Bronchial epithelial cell (primary cell): ENCODE measurements at places on chromosomes 2 and 18. TPM values are rescaled to one million over a fixed set of nuclear protein-coding genes. Genes with fewer than 3 reads are reported as not detected.

DNA sequence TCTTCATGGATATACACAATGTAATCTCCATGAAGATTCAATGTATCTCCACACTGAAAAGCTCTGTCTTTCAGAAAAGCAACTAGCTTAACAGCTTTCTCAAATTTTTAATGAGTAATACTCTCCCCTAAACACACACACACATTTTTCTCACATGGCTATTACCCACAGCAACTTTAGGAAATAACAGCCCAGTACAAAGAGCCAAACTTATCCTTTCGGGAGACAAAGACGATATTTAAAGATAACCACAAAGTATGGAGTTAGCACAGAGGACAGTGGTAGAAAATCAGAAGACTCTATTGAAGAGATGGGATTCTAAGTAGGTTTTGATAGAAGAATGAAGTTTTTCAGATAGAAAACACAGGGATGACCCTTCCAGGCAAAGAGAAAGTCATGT lies 394.9 kb upstream of the TRIB2 start:
- no peak for DNase-seq

Gene ATAD2B
- 8.7 and 11.8 TPM in 2 replicates for total RNA-seq

Gene YPEL5
- total RNA-seq = 84.2 and 113 TPM in 2 replicates

DNA sequence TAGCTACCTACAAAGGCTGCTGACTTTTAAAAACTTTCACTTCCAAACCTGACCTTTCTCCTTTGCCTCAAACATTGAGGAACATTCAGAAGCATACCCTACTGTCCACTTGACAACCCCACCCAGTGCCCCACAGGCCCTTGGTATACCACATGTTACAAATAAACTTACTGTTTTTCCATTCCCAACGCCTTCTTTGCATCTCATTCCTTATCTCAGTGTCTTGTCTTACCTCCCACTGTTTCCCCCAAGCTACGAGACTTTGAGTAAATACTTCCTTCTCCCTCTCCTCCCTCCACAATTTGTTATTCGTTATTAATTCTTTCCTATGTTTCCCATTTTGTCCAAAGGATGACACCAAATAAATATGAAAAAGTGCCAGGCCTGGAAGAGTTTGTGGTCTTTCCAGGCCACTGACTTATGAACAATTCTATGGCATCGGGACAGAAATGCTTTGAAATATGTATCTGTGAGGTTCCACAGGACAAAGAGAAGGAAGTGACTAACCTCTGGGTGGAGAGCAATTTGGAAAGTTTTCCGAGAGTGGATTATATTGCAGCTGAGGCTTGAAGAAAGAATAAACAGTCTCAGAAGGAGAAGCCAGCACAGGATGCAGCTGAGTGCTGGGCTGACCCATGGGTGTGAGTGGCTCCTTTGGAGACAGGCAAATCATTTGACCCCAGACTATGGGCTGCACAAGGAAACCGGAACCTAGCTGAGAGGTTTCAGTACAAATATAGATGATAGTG lies 409.0 kb downstream of the LPIN1 start:
- peak; percentile 85 for DNase-seq

Gene OTOS
- not detected in 2 replicates for total RNA-seq

Gene SLC30A3
- not detected in 2 replicates for total RNA-seq

- no peak for DNase-seq
These were observed 3.2 kb upstream of the VAPA start for GRCh38 chr18:9910661-9911060.

DNA sequence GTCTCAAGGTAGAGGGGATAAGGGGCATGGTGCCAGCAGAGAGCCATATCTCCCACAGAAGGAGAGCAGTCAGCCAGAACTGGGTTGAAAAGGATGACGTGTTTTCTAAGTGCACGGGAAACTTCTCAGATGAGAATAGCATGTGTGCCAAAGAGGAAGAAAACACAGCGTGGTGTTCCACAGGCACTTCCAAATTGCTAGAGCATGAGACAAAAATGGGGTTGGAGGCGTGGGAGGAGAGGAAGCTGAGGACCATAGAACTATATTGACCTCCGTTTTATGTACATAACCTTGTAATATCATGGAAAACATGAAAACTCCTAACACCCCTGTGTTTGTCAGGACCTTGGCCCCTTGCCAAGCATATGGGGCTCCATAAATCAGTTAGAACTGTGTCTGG lies 682.7 kb upstream of the RAB6C start:
- no peak for DNase-seq

Gene ACKR3
- 17.9 and 22.0 TPM in 2 replicates for total RNA-seq

- peak; percentile 1 for DNase-seq
These were observed 88.9 kb upstream of the CRIM1 start for GRCh38 chr2:36266536-36267121.

- no peak for DNase-seq
These were observed 2.1 kb downstream of the ATAD2B start for GRCh38 chr2:23924589-23925359.

GRCh38 chr2:149388120-149388816 lies 57.9 kb downstream of the LYPD6 start:
- DNase-seq = no peak

Gene ELOA2
- not detected in 2 replicates for total RNA-seq

GRCh38 chr2:20917287-20917660 lies 94.4 kb upstream of the LDAH start:
- DNase-seq = no peak

- DNase-seq = peak; percentile 35
These were observed 16.9 kb downstream of the HS1BP3 start for GRCh38 chr2:20633794-20634506.
